Activated T-cell treated with anti-CD3 and anti-CD28 coated beads, Interleukin-2, amount 50 U/mL, for 1 hour (primary cell): ENCODE measurements at places on chromosomes 2 and 18.

GRCh38 chr2:151973901-151974199 is 125.0 kb downstream of the CACNB4 start:
- DNase-seq: no peak

DNA sequence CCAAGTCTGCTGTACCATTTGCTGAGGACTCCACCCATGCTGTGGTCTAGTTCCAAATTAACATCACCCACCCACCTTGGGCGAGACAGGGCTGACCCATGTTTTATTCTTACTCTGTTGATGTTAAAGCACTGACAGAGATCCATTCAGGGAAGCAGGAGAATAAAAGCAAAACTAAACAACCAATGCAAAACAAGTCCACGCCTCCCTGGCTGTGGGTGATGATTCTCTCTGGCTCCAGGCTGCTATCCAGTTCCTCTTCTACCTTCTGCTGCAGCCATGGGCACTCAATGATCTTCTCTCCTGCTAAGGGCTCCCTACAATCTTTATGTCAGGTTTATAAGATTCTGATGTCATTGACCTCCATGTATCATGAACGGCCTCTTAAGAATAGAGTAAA is 786.6 kb upstream of the ID2 start:
- DNase-seq: no peak

DNA sequence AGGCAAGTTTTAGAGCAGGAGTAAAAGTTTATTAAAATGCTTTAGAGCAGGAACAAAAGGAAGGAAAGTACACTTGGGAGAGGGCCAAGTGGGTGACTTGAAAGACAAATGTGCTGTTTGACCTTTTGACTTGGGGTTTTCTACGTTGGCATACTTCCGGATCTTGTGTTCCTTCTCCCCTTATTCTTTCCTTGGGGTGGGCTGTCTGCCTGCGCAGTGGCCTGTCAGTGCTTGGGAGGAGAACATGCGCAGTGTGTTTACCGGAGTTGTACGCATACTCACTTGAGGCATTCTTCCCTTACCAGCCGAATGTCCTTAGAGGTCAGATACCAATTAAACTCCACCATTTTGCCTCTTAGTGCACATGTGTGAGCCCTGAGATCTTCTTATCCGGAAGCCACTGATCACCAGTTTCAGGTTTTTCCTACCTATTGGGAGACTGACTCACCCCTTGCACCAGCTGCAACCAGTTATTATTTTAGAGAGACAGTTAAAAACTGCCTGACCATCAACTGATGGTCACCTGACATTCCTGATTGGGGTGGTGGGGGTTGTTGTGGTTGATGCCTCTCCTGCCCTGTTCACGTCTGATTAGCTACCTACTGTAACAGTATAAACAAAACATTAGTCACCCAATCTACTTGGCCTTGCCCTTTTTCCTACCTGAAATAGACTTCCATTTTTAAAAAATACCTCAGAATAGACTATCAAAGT is 67.5 kb downstream of the NYAP2 start:
- DNase-seq: no peak

- no peak for DNase-seq
These were observed 7.4 kb upstream of the POLI start for GRCh38 chr18:54261894-54262293.

- no peak for DNase-seq
These were observed 4.5 kb downstream of the HOXD8 start for GRCh38 chr2:176134035-176134434.

DNA sequence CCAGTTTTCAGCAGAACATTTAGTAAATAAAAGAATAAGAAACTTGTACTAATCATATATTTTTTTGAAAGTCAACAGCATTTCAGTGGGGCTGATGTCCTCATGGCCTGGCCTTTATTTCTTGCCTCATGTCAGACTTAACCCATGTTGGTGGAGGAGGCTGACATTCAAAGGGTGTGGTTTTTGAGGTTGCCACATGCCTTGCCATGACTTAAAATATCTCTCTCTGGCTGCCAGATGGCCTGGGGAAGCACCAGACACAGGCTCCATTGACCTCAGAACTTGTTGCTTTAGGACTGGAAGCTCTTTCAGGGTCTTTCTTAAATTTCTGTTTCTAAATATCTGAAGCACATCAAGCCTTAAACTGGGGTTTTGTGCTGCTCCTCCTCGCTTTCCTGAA is 32.5 kb upstream of the CD28 start:
- no peak for DNase-seq

DNA sequence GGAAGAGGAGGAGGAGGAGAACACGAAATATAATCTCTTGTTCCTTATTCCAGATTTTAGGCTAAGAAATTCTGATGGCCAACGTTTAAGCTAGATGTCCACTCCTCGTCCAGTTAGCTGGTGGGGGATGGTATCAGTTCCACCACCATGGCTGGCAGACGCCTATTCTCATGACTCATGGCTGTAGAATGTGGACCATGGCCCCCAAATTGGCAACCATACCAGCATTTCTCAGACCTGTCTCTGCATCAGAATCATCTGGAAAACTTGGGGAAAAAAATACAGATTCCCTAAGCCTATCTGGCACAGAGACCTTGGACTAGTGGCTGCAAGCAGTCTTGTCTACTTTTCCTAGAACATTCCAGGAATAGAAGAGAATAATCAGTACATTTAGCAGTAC is 267.7 kb upstream of the SIX2 start:
- no peak for DNase-seq

- DNase-seq: no peak
These were observed 91.3 kb upstream of the TNP1 start for GRCh38 chr2:216951171-216951570.

GRCh38 chr2:30234180-30234971 is 3.0 kb downstream of the LBH start:
- no peak for DNase-seq

DNA sequence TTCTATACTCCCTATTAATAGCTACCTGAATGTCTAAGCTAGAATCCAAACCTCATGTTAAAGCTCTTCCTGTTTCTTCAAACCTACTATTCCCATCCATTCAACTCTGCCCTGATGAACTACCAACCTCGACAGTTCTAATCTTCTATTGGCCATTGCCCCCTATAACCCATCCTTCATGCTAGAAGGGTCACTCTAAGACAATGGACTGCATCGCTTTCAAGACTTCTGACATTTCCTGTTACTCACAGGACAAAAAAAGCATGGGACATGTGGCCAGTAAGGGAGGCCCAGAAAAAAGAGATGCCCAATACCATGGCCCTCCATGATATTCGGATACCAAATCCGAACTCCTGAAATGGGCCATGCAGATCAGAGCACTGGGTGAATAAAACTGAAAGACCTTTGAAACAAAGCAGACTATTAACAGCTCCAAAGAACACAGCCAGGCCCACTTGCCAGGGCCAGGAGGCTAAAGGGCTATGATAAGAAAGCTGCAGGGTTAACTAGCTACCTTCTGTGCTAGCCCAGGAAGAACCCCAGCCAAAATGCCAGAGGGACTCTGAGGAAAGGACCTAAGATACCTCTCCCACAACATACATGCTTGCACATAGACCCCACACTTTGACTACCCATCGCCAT is 4.5 kb downstream of the B4GALT6 start:
- no peak for DNase-seq

DNA sequence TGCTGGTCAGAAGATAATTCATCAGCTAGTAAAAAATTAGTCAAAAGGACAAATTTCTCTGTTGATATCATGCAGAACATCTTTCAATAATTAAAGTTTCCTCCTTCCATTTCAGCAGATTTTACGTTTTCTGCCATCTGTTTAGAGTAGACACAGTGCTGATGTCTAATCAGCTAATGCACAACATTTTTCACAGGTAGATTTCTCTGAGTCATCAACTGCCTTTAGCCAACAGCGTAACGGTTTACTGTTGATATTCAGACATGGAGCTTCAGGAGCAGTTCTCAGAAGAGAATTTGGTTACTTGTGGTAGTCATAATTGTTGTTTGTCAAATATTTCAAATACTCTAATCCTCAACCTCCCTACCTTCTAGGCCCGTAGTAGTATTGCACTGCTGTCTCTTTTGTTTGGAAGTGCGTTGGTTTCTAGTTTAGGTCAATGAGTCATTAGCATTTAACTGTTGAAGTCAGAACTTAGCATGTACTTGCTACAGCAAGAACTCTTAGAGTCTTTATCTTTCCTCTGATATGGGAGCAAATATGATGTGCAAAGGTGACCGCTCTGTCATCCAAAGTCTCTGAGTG is 86.8 kb upstream of the TFPI start:
- no peak for DNase-seq

DNA sequence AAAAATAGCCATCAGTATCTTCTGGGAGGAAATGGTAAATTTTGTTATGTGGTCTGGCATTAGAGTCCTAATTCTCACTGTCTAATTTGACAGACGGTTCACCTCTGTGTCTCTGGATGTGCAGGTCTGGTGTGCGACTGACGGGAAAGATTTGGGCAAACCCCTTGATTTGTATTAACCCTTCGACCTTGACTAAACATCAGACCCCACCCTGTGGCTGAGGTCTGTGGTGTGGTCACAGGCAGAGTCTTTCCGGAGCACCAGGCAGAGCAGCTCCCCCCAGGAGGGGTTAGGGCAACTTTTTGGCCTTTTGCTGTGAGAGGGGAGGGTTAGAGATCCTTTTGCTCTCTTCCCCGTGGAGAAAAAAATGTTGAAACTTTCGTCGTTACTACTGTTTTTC is 6.4 kb downstream of the TWIST2 start:
- no peak for DNase-seq

GRCh38 chr18:44582456-44582855 is 98.2 kb upstream of the SETBP1 start:
- no peak for DNase-seq
